ENCODE measurements at places on chromosomes 7 and 10. TPM values are rescaled to one million over a fixed set of nuclear protein-coding genes. Genes with fewer than 3 reads are reported as not detected.

GRCh38 chr7:139811066-139811465, 18.0 kb upstream of the TBXAS1 start:
- DNase-seq: peak; percentile 69

DNA sequence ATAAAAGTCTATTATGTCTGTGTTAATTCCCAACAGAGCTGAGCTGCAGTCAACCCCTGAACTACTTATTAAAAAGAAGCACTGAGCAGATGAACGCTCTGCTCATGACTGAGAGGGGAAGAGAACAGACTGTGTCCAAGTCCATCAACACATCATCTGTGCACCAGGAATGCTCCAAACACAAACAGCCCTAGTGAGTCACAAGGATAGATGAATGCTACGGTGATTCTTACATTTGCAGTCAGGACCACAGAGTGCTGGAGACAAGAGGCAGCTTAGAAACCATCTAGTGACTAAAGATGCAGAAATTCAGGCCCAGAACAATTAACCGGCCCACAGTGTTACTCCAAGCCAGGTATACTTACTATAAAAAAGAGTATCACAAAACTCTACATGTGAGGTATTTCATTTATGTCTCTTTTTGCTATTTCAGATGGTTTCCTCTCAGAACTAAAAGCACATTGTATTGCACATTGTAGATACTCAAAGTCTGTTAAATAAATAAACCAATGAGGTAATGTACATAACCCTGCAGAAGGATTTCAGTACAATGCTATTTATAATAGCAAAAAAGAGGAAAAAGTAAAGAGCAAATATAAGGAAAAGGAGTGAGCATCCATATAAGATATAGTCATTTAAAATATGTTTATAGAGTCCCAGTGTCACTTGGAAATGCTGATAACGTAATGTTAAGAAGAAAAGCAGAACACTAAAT, 159.2 kb downstream of the KCNMA1 start:
- peak; percentile 96 for DNase-seq

DNA sequence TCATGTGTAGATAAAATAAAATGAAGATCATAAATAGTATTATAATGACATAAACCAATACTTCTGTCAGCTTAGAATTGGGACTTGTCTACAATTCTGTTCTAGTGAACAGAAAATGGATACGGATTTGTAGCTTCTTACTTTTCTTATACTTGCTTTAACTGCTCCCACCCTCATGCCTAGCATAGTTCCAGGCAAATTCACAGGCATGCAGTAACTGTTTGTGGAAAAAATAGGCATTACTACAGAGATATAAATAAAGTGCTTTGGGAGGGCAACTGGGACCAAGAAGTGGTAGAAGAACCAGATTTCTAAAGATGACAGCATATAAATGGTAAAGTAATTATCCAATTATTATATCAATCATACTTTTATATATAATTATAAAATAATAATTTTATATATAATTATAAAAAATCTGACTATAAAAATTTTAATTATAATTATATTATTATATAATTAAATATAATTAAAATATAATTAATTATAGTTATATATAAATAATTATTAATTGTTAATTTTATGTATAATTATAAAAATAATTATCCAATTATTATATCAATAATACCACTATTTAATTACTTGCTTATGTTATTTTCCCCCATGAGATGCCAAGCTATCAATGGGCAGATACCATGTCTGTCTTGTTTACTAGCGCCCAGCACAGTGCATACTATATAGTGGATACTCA, 144.1 kb downstream of the NOC3L start:
- peak; percentile 47 for DNase-seq

Gene AKR1C4
- not detected for total RNA-seq

DNA sequence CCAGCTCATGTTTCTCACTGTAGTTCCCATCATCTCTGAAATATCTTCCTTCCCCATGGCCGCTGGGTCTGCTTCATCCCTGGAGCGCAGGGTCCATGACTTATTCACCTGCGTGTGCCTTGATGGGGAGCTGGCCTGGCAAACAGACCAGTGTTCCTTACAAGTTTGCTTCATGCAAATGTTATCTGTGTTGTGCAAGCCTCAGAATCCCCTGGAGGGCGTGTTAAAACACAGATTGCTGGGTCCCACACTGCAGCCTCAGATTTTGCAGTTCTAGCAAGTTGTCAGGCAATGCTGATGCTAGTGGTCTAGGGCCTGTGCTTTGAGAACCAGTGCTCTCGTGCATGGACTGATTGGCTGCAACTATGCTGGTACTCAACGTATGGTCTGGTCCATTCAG, 7.2 kb upstream of the DMBT1 start:
- no peak for DNase-seq

DNA sequence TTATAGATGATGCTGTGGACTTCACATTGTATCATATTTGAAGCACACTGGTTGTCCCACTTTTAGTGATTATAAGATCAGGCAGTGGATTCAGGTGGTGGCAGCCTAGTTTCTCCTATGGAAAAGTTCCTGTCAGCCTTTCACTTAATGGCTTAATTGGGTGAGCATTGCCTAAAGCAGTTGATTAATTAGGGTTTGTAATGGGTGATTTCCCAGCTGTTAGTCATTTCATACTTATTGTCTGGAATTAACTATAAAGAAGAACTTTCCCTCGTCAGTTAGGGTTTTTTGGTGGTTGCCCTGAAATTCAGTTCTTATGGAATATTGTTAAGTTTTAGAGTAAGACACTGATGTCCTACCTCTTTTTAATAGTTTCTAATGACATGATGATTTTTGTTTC, 78.8 kb downstream of the SLC25A40 start:
- DNase-seq: no peak

DNA sequence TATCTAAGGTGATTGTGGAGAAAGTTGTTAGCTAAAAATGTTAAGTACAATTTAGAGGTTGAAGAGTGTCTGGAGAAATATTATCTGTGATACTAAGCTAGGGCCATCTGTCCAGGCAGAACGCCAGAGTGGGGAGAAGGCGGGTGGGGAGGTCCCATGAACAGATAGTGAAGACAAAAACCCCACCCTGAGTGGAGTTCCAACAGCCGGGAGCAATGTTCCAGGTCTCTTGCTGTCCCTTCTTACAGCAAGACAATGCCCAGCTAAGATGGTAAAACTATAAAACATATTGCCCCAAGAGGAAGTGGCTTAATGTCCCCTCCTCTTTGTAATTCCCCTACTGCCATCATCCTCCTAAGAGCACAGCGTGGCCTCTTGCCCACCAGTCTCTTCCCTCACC, 10.4 kb upstream of the IL15RA start:
- DNase-seq: no peak

DNA sequence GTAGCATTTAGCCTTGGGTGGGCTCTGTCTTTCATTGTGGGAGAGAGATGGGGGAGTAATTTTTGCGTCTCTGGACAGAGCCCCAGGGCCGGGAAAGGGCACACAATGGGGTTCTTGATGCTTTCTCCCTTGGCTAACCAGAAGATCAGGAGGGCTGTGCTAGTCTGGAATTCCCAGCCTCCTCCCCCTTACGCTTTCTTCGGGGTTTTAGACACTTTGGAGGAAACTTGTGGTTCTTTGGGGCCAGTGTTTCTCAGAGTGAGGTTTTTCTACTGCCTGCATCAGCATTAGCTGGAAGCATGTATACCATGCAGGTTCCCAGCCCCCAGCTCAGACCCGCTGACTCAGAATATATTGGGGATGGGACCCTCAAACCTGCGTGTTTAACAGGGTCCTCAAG, 7.0 kb downstream of the NEURL1 start:
- DNase-seq: no peak
